CD4-positive, alpha-beta T cell (primary cell): ENCODE measurements at places on chromosomes 12 and 14. TPM values are rescaled to one million over a fixed set of nuclear protein-coding genes. Genes with fewer than 3 reads are reported as not detected.

- no peak for DNase-seq
These were observed 93.9 kb downstream of the DAAM1 start for GRCh38 chr14:59282378-59282765.

GRCh38 chr14:104806625-104807465 is 5.9 kb downstream of the ZBTB42 start:
- DNase-seq: no peak

DNA sequence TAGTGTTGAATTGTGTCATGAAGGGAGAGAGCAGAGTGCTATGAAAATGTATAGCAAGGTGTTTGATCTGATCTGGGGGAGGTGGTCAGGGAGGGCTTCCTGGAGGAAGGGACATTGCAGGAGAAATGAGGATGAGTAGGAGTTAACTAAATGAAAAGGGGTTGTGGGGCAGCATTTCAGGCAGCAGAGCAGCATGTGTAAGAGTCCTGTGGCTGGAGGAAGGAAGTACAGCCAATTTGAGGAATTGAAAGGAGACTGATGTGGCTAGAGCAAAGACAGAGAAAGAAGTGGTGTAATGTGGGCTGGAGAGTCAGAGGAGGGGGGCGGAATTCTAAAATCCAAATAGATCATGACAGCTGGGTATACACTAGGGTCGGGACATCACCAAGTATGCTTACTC is 20.5 kb downstream of the NPC2 start:
- DNase-seq: no peak

- DNase-seq: peak; percentile 66
These were observed 154.4 kb downstream of the KCNK10 start for GRCh38 chr14:88168498-88169165.

Gene TPPP2
- total RNA-seq: not detected

Gene RPL10L
- total RNA-seq: not detected

DNA sequence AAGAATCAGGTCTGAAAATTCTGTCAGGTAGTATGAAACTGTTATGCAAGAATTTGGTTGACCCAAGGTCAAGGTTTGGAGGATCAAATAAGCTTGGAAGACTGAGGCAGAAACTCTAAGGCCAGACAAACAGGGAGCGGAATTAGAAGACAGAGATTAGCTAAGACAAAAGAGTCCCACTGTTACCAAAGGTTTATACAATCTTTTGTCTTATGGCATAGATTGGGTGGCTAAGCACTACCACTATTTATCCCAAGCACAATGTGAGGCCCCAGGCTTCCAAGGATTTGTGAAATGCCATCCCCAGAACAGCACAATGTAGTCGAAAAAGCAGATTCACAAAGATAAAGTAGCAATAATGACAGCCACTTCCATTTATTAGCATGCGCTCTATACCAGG is 311.2 kb downstream of the SEC23A start:
- no peak for DNase-seq

Gene CD163
- 1.1 TPM for total RNA-seq

Gene RFX4
- total RNA-seq: not detected

DNA sequence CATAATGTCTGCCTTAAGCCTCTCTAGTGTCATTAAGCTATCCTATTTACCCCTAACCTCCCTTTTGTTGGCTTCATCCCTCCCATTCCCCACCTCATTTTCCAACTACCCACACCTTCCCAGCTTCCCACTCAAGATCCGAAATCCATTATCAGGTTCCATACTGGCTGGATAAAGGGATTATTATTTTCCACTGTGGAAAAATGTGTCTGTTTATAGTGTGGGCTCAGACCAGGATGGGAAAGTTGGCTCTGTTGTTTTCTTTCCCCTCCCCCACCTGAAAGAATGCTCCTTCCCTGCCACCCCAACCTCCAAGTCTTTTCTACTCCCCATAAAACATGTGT is 49.8 kb downstream of the SUSD6 start:
- DNase-seq: no peak

DNA sequence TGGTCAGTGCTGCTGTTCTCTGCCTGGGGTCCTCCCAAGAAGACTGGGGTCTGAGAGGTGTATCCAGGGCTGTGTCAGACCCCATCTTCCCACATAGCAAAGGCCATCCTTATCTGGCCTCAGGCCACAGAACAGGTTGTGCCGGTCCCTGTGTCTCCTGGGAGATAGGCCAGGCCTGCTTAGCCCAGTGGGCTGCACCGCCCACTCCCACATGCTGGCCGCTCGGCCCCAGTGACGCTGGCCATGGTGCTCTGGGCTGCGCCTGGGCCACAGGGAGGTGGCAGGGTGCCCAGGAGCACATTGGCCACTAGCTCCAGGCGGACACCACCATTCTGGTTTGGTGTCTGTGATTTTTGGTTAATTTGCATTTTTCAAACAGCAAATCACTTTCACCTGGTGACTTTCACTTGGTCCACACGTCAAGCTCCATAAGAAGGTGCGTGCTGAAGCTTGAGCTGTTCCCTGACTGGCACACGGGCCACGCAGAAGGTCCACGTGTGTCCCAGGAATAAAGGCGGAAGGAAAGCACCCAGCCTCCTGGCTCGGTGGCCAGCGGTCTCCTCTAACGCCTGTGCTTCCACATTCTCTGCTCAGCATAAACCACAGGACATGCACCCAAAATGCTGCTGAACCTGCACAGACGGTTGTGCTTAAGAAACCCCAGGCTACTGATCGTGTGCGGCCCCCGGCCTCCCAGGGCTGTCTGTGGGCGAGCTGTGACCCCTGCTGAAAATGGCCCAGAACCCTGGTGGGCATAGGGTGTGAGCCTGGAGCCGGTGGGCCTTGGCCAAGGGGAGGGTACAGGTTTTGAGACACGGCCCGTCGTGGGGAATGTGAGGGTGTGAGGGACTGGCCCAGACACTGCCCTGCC is 4.6 kb downstream of the FBRSL1 start:
- DNase-seq: no peak

GRCh38 chr12:4997939-4998338 is 45.7 kb upstream of the KCNA5 start:
- DNase-seq: no peak

GRCh38 chr12:52242442-52243258 is 9.6 kb downstream of the KRT7 start:
- DNase-seq: no peak

Gene TAS2R50
- total RNA-seq: 0.36 TPM

DNA sequence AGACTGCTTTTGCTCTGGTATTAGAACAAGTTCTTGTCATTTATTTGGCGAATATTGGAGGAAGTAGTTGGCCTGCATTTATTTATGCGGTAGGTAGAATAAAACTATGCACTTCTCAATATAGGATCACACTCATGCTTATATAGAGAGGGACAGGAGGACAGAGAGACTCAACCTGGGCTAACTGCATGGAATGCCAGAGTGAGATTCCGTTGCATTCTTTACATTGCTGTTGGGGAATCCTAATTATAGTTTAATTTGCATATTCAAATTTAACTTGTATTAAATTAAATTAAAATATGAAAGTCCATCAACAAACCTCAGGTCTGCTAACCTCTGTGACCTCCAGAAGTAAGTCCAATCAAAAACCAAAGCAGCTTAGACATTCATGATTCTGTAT is 26.6 kb downstream of the OR10G3 start:
- no peak for DNase-seq

- DNase-seq: no peak
These were observed 3.7 kb upstream of the DHRS4L2 start for GRCh38 chr14:23984891-23985602.

- DNase-seq: no peak
These were observed 3.5 kb downstream of the FOXG1 start for GRCh38 chr14:28770061-28770460.
